C1 segment of cervical spinal cord (tissue), 14 donors: ENCODE measurements at places on chromosomes 1 and 21.

- DNase-seq, result no peak
Measured at GRCh38 chr1:193408782-193409293, 222.4 kb upstream of the B3GALT2 start.

DNA sequence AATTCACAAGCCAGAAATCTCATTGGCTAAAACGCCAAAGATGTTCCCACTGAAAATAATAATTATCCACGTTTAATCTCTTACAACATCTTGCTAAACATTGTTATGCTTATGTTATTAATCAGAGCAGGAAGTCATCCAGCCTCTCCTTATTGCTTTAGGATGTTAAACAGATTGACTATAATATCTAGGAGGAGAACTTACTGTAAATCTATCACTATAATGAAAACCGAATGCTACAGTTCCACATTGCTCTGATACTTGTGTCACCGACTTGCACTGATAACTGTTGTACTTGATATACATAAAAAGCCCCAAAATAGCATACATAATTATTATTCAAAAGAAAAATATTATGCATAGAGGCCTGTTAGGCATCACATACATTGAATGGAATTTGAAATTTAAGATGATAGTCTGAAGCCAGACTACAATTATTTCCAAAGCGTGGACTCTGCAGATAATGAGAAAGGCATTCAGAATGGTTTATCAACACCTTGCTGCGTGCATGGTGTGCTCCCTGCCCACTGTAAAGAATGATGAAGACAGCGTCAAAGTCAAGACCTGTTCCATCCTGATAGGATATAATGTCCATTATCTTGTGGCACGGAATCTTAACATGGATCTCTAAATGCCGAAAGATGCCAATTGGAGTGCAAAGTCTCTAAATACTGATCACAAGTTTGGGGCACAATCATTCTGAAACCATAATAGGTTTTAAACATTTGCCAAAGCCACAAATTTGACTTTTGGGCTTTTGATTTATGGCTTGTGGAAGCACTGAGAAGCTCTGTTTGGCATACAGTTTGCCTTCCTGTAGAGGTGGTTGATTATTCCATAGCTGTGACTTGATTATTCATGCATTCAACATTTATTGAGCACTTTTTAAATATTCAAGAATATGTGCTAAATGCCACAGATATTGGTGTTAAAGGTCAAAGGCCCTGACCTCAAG is 71.3 kb downstream of the CRB1 start:
- no peak for DNase-seq

DNA sequence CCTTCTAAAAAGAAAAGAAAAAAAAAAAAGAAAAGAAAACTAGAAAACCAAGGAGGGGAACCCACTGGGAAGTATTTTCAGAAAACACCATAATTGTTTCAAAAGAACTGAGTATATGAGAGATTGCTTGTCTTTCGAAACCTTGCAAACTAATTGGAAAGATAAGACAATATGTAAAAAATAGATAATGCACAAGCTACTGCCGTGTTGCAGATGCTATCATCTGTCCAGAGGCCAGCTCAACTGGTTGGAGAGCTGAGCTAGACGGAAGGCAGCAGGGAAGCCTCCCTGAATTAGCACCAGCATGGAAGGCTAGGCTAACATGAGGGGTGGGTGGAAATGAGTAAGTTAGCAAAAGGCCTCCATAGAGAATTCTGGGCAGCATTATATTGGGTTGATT is 16.2 kb upstream of the CACHD1 start:
- DNase-seq, result no peak

DNA sequence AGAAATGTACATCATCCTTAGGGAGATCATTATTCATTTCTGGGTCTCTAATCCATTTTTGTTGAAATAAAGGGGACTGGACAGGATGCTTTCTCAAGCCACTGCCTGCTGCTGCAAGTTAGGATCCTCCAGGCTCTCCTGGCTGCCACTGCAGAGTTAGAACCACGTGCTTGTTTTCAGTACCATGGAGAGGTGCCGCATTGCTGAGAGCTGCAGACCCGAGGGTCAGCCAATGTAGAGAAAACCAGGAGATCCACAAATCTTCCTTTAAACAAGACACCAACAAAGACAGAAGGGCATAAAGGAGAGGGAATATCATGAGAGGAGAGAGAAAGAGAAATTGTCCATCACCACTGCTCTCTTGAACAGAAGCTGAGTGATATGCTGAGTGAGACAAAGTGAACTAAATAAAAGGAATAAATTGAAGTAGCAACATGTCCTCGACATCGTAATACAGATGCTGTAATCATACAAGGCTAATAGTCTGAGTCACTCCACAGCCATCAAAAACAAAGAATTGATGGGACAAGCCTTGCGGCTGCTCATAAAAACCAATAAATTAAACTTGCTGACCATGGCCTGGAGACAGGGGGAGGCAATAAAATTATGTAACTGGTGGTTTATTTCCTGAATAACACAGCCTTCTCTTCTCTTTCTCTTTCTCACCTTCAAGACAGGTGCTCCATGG is 255.7 kb downstream of the OMA1 start:
- no peak for DNase-seq

DNA sequence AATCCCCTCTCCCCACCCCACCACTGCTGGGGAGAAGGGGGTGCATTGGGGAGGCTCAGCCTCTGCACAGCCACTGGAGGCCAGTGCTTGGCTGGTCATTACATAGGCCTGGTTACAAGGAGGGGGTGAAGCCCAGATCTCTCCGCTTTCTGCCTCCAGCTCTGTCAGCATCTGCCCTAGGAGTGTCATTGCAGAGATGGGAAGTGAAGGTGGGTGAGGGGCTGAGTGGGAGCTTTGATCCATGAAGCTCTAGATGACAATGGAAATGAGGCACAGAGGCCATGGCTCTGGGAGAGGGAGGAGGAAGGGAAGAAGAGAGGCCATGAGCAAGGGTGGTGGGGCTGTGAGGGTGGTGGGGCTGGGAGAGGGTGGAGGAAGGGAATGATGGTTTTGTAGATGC is 411.6 kb downstream of the MATN1 start:
- DNase-seq, result no peak

GRCh38 chr1:221527302-221527701 is 214.6 kb downstream of the DUSP10 start:
- DNase-seq, result no peak

DNA sequence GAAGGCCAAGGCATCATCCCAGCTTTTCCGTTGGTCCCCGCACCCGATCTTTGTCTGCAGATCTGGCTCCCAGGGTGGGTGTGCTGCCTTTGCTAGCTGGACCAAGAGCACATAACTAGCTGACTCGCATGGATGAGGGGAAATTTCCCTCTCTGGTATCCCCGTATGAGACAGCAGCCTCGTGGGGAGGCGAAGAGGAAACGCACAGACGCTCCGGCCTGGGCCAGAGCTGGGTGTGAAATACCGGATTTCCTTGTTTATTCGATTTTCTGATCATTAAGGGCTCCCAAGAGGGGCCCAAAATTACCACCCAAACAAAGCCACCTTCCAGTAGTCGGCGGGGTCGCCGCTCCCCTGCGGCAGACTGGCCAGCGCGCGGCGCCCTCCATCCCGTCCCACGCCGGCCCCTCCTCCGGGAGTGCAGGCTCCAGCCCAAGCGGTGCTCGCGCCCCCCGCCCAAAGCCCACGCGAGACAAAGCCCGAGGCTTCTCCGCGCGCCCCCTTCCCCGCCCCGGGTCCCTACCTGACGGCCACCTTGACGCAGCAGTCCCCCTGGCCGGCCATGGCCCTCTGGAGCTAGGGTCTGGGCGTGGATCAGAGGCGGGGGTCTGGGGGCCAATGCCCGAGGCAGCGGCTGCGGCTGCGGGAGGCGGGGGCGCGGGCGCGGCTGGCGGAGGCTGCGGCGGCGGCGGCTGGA is 546 bp downstream of the KIF21B start:
- no peak for DNase-seq

- no peak for DNase-seq
Measured at GRCh38 chr1:63545780-63546179, 22.5 kb downstream of the EFCAB7 start.

DNA sequence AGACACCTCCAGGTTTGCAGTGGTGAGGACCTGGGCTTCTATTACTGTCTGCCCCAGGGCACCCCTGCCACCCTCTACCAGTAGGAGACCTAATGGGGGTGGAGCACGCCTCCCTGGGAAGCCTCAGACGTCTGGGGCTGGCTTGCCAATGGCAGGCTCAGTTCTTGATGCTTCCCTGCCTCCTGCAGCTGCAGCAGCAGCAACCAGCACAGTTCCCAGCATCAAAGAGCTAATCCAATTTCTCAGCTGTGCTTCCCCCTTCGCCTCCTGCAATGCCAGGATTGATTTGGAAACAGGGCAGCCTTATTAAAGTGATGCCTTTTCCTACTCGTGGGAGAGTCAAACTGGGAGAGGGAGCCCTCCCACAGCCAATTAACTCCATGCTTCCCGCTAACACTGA is 8.2 kb downstream of the SYT2 start:
- no peak for DNase-seq

GRCh38 chr21:34558166-34558565 is 46.2 kb upstream of the KCNE1 start:
- DNase-seq, result no peak

DNA sequence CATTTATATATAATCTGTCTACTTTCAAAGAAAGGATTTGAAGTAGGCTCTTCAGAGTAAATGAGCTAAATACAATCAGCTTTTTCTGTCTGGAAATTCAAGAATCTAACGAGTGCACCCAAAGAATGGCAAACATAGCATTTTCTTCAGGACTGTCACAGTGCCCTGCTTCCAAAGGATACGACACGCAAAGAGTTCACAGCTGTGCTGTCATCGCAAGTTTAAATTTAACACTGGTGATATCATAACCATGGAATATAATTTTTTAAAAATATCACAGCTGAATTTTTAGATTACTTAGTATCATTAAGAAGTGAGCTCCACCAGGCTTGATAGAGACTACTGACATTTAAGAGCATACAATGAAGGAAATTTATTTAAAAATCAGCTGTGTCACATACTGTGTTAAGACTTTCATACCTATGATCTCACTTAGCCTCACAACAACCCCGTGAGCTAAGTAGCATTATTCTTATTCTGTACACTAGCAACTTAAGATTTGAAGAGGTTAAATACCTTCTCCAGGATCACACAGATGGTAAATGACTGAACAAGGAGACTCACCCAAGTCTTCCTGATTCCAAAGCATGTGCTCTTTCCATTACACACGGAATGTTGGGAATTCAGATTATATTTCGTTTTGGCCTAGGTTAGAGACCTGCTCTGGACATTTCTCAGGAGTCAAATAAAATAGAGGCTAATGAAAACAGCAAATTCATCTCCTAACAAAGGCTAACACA is 46.2 kb upstream of the PRRX1 start:
- no peak for DNase-seq

DNA sequence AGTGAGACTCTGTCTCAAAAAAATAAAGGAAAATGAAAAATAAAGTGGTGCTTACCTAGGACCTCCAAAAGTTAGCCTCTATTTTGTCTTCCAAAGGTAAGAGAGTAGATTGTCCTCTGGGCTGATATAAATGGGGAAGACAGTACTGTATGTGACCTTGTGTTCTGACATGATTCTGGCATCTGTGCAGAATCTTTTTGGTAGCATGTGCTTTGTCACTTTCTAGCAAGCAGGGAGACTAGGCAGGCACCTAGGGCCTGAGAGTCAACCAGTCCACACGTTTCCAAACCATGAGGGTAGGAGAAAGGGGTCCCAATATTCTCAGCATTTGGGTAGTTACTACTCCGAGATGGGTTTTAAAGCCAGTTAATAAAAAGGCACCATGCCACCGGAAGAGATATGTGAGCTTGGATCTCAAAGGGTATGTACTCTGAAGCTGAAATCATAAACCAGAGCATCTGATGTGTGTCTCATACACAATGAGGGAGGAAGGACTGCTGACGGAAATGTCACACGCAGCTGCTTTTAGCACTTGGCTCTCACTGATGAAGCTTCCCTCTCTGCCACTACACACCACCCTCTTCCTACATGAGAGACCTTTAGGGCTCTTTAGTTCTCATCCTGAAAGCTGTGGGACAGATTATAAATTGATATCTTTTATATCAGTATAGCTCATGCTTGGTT is 27.0 kb upstream of the SLC16A1 start:
- DNase-seq, result no peak

DNA sequence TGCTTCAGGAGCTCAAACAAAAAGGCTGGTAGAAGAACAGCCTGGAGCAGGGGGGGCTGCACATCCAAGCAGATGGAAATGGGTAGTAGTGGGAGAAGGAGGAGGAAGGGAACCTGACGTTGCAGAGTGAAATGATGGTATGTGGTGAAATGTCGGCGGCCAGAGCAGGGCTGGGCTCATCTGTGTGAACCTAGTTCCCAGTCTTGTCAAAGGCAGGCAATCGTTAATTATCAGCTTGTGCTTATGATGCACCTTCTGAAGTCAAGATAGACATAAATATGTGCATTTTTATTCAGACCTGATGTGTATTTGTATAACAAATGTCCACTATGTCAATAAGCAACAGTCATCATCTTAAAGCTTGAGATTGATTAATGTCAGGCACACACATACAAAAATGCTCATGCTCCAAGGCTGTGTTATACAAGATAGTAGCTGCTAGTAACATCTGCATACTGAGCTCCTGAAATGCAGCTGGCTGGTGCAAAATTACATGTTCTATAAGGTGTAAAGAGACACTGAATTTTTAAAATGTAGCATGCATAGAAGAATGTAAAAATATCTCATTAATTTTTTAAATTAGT is 10.6 kb upstream of the ATP6V1G3 start:
- no peak for DNase-seq

- no peak for DNase-seq
Measured at GRCh38 chr1:214665606-214666110, 62.7 kb downstream of the CENPF start.

DNA sequence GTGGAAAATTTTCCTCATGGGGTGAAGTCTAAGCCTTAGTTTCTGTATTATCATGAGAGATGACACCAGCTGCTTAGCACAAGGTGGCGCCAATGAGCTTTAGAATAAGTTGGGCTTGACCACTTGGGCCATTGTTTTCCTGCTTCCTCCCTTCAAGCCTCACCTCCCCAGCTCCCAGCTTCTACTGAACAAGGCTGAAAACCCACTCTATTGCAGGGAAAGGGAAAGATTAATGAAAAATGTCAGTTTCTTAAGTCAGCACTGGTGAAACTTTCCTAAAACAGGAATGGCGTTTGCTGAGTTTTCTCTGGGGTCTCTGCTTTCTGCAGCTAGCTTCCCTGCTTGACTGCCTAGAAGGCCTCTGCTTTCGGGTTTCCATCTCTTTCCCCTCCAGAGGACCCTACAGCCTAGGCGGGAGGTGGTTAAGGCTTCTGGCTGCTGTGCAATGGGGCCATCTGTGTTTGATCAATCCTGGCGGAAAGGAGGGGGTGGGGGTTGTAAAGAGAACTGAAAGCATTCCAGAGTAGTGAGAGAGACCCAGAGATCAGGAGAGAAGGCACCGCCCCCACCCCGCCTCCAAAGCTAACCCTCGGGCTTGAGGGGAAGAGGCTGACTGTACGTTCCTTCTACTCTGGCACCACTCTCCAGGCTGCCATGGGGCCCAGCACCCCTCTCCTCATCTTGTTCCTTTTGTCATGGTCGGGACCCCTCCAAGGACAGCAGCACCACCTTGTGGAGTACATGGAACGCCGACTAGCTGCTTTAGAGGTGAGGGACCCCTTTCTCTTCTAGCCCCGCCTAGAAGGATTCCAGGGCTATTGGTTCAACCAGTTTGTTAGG is at the start of gene OLFML3:
TSS of gene OLFML3 (plus strand) at position 612 of the 840 bp plus-strand sequence. CDS start at position 655, 43 bp downstream.
- DNase-seq, result peak; percentile 30
